ENCODE measurements at places on chromosomes 11 and 22.

DNA sequence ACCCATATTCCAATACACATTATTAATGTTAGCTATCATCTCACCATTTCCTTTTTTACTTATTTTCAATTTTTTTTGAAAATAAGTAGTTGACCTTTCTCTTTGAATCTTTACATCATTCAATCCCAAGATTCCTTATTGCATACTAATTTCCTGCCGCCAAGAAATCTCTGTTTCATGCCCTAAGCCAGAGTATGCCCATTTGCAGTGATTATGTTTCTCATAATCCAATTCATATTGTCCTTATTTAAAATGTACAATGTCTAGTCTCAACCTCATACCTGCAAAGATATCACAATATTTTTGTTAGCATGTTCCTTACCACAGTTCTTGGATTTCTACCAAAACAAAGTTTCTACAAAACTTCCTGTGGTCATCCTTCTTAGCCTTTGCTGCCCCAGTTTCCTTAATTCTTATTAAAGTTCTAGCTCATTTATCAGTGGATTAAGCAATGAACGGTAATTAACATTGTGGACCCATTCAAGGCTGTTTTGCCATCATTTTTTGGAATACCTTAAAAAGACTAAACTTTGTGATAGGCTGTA is 75.3 kb downstream of the CD44 start:
- DNase-seq: no peak

DNA sequence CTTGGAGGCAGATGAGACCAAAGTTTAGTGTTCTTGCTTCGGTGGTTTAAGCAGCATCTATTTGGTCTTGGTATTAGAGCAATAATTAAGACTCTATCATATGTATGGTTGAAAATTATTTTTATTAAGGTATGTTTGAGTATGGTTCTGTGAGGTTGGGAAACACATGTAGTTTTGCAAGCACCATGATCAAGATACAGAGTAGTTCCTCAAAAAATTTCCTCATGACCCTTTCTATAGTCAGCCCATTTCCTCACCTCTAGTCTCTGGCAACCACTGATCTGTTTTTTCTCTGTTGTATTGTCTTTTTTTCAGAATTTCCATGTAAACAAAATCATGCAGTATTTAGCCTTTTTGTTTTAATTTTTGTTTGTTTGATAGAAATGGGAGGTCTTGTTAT is 18.4 kb downstream of the MTMR3 start:
- DNase-seq: no peak

DNA sequence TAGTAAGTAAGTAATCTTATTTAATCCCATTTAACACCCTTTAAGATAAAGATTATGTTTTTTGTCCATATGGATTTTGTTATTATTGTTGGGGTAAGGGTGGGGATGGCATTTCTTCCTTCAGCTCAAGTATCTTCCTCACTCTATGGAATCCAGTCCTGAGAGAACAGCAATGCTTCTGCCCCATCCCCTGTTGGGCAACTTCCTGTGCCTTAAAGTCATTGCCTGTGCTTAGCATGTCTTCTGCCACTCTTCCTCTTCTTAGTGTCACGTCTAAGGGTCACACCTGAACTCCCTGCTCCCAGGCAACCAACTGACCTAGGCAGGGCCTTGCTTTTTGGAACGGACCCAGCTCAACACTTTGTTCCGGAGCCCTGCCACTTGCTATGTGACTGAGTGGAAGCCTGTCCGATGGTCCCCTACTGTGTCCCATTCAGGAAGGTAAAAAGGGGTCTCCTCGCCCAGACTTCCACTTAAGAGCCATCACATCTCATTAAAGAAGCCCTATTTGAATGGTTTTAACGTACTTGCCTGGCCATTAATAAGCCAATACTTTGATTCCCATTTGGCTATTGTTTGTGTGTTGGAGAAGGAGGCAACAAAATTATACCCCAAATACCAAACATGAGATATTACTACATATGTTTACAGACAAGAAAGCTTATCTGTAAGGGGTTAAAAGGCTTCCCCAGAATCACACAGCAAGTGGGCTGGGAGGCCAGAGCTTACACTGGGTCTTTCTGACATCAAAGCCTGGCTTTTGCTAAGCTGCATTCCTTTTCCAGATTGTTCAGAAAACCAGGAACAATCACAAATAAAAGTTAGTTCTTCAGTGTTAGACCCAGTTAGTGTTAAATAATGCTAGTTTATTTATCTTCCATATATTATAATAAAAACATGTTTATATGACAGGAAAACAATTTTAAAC is 59.2 kb downstream of the RAB38 start:
- DNase-seq: no peak

GRCh38 chr22:45760682-45761081 is 89.0 kb downstream of the ATXN10 start:
- DNase-seq: no peak

- DNase-seq: no peak
These were observed 212.4 kb upstream of the SYN3 start for GRCh38 chr22:33270596-33270995.

- DNase-seq: no peak
These were observed 6.3 kb downstream of the LDHAL6A start for GRCh38 chr11:18461909-18462308.

DNA sequence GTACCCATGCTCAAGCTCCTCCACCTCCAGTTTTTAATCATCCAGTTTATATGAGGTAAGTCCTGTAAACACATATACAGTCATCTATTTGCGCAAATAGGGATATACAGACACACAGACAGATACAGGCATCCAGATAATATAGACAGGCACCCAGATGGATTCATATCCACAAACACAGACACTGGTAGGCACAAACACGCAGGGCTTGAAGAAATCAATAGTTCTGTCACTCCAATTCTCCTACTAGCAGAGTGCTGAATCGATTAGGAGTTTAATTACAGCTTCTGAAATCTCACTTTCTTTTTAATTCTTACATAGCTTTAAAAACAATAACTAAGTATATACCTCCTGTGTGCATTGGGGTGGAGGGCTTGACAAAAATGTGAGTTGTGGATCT is 56.0 kb downstream of the INSC start:
- no peak for DNase-seq

- no peak for DNase-seq
These were observed 1.4 kb downstream of the SEPTIN3 start for GRCh38 chr22:41970601-41971000.

DNA sequence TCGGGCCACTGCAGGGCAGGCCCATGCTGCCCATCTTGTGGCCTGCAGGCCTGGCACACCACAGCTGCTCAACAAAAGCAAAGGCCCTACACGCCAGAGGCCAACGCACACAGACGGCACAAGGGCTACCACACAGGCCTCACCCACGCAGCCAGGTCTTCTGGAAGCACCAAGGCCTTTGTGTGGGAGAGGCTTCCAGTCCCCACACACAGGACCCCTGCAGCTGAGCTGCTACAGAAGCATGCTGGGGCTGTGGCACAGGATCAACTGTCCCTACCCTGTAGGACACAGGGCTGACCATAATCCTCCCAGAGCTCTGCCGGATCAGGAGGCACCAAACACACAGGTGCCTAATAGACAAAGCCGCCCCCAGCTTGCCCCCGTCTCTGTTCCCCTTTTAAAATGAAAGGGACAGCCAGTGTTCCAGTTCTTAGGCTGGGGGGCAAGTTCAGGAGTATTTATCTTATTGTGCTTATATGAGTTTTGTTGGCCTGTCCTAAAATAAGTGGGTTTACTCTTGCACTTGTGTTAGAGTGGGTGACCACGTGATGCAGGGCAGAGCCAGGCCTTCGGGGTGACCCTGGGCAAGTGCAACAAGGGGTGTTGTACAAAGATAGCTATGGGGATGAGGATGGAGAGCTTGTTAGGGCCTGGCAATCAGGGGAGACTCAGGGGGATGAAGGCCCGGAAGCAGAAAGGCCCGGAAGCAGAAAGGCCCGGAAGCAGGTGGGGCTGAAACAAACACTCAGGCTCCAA is 5.4 kb downstream of the TTLL12 start:
- no peak for DNase-seq

DNA sequence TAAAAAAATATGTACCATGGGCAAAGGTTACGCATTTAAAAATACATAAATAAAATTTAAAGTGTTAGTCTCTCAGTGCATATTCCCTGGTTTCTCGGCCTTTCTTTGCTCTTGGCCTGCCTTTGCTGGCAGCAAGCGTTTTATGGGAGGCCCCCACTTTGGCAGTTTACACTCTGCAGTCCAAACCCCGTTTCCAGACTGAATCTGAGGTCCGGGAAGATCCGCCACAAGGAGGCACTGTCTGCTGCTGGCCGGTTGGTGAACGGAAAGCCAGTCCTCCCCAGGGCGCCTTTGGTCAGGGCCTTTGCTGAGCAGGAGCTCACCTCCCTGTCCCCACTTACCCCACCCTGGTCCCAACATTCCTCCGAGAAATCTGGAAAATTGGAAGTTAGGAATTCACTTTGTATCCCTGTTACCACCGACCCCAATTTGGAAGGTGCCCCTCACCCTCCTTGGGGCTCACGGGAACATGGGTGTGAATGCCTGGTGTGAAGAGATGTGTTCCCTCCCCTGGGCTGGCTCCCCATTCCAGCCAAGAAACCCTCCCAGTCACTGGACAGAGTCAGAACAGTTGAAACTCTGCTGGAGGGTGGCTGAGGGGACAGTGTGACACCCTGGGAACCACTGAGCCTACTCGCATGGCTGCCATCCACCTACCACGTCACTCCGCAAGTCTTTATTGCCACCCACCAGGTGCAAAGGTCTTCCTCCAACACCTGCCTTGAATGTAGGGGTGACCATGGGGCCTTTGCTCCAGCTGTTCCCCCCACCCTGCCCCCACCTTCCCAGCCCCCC is 9.4 kb upstream of the SF1 start:
- DNase-seq: peak; percentile 65

DNA sequence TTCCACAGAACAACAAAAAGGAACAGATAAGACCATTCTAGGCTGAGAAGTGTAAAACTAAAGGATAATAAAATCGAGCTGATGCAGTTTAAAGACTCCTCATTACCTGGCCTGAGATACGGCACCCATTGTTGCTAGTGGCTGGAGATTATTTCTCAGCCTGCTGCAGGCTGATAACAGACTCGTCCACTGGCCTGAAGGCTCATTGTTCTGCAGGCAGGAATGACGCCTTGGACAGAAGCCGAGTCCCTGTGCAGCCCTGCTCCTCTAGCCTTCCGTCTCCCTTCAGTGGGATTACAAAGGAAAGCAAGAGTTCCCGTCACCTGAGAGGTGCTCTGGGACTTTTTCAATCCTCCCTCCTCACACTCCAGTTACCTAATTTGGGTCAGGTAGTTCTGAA is 1065.3 kb downstream of the OPCML start:
- DNase-seq: peak; percentile 34

- peak; percentile 44 for DNase-seq
These were observed 12.3 kb downstream of the STARD10 start for GRCh38 chr11:72781313-72782080.

DNA sequence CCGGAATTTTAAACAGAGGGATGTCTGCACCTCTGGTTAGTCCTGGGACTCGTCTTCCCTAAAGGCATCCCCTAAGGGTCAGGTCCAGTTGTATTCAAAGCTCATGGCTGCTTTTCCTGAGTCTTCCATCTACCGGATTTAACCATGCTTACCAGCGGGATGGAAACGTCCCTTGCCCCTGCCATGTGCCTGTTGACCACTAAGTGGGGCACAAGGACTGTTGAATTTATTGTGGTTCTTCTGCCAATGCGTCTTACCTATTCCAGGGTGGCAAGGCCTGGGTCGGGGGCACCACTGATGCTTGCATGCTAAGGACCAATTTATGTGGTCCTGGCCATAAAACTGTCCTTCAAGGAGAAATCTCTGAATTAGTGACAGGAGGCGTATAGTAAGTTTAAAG is 25.6 kb downstream of the ANKRD42 start:
- DNase-seq: peak; percentile 9

GRCh38 chr11:94739331-94739730 is 28.8 kb upstream of the AMOTL1 start:
- DNase-seq: no peak

GRCh38 chr11:96272529-96273222 is 70.3 kb downstream of the MAML2 start:
- no peak for DNase-seq

GRCh38 chr11:61065955-61066638 is 36.2 kb upstream of the CD5 start:
- DNase-seq: no peak

GRCh38 chr22:23072077-23072910 is 2.0 kb downstream of the GNAZ start:
- DNase-seq: no peak

DNA sequence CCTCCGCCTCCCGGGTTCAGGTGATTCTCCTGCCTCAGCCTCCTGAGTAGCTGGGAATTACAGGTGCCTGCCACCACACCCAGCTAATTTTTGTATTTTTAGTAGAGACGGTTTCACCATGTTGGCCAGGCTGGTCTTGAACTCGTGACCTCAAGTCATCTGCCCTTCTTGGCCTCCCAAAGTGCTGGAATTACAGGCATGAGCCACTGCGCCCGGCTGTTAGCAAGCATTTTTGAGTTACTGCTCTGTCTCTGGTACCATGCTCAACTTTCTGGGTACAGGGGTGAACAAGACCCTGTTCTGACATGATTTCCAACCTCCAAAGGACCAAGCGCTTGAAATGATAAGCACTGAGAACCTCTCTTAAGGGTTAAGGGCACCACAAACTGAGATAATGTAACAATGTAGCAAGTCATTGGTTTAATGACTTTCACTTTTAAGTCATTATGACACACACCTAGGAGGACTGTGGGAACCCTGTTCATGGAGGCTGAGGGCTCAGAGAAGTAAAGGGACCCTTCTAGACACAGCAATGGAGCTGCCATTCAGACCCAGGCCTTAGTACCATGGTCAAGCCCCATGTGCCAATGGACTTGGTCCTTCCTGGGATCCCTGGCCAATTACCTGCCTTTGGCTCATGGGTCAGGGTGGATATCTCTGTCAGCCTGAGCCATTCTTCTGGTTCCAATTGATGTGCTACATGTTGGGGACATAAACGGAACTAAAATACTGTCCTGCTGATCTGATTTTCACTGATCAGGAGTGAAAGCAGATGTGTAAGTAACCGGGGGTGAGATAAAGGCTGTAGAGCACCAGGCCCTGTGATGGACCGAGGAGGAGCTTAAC is 11.6 kb downstream of the SLC3A2 start:
- no peak for DNase-seq

- DNase-seq: peak; percentile 72
These were observed 361.8 kb downstream of the TENM4 start for GRCh38 chr11:79078999-79079398.

GRCh38 chr22:26580240-26580962 is 9.5 kb downstream of the TPST2 start:
- DNase-seq: no peak

- DNase-seq: no peak
These were observed 166.8 kb downstream of the MYO18B start for GRCh38 chr22:25908755-25909154.

DNA sequence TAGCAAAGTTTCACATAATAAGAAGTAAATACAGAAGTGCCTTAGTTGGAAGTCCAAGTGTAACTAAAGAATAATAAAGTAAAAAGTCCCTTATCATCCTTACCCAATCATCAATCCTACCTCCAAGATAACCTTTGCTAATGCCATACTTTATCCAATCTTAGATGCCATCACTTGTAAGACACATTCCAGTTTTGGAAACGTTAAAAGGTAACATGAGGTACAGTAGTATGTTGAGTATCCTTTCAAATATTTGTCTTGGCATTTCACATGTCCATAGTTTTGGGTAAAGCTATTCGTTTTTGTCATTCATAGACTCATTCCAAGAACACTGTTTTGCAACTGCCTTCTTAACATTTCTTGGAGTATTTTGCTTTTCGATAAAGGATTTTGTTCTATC is 115.2 kb upstream of the TEAD1 start:
- no peak for DNase-seq
